ENCODE measurements at places on chromosomes 13 and 19.

GRCh38 chr13:29301027-29301426 is 294.5 kb downstream of the SLC7A1 start:
- DNase-seq = no peak

GRCh38 chr19:11023710-11024109 is 62.9 kb downstream of the SMARCA4 start:
- no peak for DNase-seq

DNA sequence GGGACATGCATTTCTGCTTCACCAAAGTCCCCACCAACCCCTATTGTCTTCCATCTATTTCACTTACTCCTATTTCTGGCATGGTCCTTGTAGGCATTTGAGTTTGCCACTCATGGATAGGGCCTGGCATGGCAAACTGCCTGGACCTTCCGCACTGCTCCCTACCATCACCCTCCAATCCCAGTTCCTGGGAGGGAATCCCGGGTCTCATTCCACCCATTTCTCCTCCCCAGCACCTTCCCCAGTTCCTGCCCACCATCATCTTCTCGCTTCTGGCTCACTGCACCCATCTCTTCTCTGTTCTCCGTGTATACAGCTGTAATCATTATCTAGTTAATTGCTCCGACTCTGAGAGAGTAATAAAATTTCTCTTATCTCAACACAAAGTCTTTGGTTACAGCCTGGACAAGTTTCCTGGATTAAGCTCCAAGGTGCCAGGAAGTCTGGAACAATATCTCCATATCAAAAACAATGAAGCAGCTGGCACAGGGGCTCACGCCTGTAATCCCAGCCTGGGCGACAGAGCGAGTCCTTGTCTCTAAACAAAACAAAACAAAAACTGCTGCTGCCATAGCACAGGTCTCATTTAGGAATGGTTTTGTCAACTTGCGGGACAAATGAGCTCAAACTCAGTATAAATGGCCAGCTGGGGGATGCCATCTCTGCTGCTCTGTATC is 17.0 kb upstream of the COX7A1 start:
- DNase-seq = no peak

- peak; percentile 36 for DNase-seq
These were observed 32.4 kb downstream of the GPR42 start for GRCh38 chr19:35403116-35403760.

- DNase-seq = no peak
These were observed 561.6 kb downstream of the TBC1D4 start for GRCh38 chr13:74920361-74920760.

- DNase-seq = no peak
These were observed 192.9 kb downstream of the KLF5 start for GRCh38 chr13:73251626-73252265.

- DNase-seq = no peak
These were observed 53.2 kb downstream of the EPS15L1 start for GRCh38 chr19:16418597-16418962.

DNA sequence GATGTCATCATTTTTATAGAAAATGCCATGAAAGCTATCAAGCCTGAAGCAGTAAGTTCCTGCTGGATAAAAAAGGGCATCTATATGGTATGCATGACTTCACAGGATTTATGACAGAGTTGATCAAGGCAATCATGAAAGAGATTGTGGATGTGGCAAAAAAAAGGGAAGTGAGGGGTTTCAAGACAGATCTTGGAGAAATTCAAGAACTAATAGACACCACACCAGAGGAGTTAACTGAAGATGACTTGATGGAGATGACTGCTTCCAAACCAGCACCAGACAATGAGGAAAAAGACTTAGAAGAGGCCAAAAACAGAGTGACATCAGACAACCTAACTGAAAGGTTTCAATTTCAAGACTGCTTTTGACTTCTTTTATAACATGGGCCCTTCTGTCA is 691.1 kb upstream of the SLC10A2 start:
- DNase-seq = no peak

DNA sequence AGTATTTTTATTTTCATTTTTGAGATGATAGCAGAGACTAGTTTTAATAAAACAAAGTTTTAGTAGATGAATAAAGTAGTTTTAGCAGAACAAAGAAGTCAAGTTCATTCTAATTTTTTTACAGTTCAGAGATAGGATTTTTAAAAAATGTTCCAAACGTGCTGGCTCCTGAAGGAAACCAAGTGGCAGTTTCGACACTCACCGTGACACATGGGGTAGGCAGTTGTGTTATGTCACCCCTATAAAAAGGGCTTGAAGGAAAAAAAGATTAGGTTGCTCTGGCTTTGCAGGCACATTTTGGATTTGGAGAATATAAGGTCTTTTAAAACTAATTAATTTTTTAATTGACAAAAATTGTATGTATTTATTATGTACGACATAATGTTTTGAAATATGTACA is 305.2 kb downstream of the NDFIP2 start:
- no peak for DNase-seq

GRCh38 chr19:50803633-50804419 is 13.6 kb downstream of the ACP4 start:
- DNase-seq = peak; percentile 47

DNA sequence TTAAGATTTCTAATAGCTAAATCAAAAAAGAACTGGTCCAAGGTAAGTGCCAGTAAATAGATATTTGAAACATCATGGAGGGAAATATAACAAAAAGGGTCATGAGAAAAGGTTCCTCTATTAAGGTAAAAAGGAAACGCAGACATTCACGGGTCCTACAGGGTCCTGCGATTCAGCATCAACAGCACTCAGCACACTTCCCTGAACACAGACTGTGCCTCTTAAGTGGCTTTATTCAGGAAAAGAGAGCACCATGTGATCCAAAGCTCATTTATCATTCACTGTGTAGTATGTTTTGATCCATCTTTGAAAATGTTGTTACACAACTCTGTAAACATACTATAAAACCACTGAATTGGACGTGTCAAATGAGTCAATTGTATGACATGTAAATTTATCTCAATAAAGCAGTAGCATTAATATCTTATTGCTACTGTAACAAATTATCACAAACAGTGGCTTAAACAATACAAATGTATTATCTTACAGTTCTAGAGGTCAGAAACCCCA is 33.7 kb downstream of the CRYL1 start:
- no peak for DNase-seq

- no peak for DNase-seq
These were observed 25.4 kb downstream of the TUBA3C start for GRCh38 chr13:19156013-19156825.

DNA sequence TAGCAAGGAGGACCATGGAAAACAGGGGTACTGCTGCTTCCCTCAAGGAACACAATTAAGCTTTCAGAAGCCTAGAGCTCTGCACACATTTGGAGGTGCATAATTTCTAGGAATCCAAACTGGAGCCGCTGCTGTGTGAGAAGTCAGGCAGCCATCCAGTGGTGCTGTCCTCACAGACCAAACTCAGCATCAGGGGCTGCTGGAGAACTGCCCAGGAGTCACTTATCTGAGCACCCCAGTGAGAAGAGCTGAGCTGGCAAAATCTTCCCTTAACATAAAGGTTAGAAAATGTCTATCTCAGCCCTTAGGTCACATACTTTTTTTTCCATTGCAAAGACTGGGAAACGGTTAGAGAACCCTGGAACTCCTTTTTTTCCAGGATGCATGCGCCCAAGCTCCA is 72.8 kb downstream of the ATP7B start:
- DNase-seq = no peak

GRCh38 chr19:49981603-49982593 is 20.9 kb upstream of the SIGLEC11 start:
- no peak for DNase-seq

- DNase-seq = no peak
These were observed 4.3 kb downstream of the DOT1L start for GRCh38 chr19:2167896-2168618.

DNA sequence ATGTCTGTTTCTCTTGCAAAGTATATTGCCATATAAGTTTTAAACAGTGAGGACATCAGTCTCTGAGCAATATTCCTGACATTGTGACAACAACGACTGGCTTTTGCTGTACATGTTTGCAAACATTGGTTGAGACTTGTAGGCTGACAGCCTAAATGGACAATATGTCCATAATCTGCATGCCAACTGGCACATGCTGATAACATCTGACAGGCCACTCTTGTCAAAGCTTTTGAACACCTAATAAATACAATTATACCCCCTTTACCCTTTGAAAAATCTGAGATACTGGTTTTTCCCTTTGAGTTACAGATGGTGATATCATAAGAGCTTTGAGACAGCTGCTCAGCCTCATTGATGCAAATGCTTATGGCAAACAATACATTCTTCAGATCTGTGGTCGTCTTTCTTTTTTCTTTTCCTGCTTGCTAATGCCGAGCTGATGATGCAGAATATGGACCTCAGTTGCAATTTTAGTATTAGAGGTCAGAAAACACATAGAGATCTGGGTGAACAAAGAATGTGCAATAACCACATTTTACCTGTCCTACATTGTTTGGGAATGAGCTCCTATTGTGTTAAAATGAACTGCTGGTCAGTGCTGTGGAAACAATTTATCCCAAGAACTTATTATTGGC is 114.9 kb downstream of the RFC3 start:
- DNase-seq = no peak

DNA sequence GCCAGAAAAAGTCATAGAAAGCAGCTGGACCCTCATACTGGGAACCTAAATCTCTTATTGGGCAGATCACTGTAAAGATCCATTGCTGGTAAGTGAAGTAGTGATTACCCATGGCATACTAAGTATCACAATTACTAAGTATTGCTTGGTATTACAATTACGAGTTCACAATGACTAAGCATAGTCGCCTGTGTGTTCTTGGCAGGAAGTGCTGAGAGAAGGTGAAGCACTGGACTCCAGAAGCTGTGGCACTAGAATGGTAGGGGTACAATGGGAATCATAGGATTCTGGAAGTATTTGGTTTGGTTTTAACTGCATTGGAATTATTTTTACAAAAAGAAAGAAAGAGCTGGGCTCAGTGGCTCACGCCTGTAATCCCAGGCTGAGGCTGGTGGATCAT is 20.3 kb downstream of the LGALS16 start:
- DNase-seq = peak; percentile 38

- no peak for DNase-seq
These were observed 121.2 kb downstream of the SHISA2 start for GRCh38 chr13:25930653-25931052.

DNA sequence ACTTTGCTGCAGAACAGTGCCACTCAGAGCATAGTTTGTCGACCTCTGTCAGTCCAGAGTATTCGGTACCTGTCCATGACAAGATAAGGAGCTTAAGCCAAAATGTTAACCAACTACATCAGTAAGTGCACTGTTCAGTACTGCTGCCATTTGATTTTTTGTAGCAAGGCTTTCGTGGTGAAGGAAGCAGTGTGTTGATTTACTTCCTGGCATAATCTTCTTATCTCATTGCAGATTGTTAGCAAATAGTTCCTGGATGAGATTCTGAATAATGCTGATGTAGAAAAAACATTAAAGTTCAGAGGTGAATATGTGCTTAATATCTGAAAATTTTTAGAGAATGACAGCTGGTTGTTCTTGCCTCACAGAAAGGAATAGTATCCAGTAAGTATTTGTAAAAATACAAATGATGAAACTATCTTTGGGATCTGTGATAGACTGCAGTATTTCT is 85.7 kb downstream of the LRRC63 start:
- DNase-seq = no peak

- DNase-seq = no peak
These were observed 320.0 kb downstream of the TEX29 start for GRCh38 chr13:111640476-111640875.

- no peak for DNase-seq
These were observed 2.1 kb downstream of the ACTN4 start for GRCh38 chr19:38649305-38650171.

- no peak for DNase-seq
These were observed 149.1 kb downstream of the NUFIP1 start for GRCh38 chr13:44840131-44840530.

- no peak for DNase-seq
These were observed 8.8 kb upstream of the IGFL4 start for GRCh38 chr19:46049597-46049996.

DNA sequence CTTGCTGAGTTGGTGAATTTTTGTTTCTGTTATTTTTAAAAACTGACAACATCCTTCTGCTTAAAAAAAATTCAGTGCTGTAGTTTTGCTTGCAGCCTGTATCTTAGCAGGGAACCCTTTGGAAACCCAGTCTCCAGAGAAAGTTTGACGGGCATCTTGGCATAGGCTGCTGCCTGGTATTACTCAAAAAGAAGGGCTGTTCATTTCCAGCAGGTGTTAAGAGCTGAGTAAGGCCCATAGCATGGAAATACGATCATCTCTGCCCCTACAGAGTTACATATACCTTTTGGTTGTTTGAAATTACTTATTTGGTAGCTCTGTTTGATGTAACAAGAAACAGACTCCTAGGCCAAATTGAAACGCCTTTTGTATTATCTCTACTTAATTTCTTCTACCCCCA is 41.5 kb downstream of the URI1 start:
- no peak for DNase-seq

GRCh38 chr19:5850189-5850588 is 1.1 kb downstream of the FUT3 start:
- DNase-seq = no peak

Measured in stimulated activated CD4-positive, alpha-beta T cell treated with anti-CD3 and anti-CD28 coated beads, Interleukin-1b, Interleukin-23, amount 100 ng/mL, for 48 hours (primary cell).